Type B pancreatic cell (in vitro differentiated cells): ENCODE measurements at places on chromosomes 3 and 15.

GRCh38 chr3:169146179-169146665 lies 517.3 kb downstream of the MECOM start:
- peak; percentile 68 for DNase-seq

DNA sequence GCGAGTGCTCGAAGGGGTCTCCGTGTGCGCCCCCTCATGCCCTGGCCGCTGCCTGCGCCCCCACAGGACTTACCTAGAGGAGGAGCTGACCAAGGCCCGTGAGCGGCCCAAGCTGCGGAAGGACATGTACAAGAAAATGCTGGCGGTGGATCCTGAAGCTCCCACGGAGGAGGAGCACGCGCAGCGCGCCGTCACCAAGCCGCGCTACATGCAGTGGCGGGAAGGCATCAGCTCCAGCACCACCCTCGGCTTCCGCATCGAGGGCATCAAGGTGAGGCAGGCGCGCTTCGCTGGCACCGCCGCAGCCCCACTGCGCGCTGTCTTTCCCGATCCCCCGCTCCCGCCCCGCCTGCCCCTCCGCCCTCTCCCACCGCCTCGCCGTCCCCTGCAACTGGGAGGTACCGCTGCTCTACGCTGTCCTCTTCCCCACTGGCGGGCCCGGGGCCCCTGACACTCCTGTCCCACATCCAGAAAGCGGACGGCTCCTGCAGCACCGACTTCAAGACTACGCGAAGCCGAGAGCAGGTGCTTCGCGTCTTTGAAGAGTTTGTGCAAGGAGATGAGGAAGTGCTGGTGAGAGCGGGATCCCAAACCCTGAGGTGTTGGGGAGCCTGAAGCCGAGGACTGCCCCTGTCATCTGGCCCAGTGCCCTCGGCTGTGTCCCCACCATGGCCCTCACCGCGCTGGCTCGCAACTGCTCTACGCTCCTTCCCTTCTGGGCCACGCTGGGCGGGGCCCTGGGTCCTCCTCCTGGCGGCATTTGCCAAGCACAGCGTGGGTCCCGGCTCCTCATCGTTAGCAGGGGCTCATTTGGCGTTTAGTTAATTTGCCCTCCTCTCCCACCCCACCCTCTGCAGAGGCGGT lies 8.5 kb downstream of the ITPKA start:
- no peak for DNase-seq

GRCh38 chr3:57009802-57010201 lies 50.7 kb upstream of the SPATA12 start:
- DNase-seq: no peak

DNA sequence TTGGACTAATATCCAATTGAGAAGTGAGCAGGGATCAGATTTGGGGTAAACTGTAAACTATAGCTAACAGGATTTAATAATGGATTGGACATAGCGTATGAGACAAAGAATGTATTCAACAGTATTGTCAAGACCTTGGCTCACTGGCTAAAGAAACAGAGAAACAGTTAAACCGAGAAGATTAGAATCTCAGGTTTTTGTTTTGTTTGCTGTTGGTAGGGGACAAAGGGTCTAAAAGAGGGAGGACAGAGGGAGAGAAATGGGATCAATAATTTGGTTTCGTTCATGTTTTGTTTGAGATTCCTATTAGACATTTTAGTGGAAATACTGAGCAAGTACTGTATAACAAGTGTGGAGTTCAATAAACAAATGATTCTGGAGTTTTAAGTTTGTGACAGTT lies 28.6 kb downstream of the CLDN1 start:
- no peak for DNase-seq

GRCh38 chr15:89740137-89740536 lies 10.9 kb downstream of the MESP1 start:
- DNase-seq: no peak

- no peak for DNase-seq
Measured at GRCh38 chr3:64805248-64805647, 117.4 kb upstream of the ADAMTS9 start.

DNA sequence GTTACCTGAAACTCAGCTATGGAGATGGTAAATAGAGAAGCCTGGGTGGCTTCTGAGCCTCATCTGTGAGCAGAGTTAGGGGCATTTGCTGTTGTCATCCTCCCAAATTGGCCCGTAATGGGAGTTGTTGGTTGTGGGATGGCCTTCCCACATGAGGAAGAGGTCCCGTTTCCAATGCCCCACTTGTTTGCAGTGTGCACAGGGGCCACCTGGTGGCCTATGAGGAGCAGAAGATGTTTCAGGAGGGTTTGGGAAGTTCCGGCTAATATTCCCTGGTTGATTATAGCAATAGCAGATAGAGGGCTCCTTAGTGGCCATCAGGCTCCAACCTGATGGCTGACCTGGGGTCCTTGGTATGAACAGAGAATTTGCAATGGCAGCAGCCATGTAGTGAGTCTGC lies 1546.5 kb downstream of the OTOL1 start:
- DNase-seq: no peak

GRCh38 chr15:34182942-34183341 lies 27.0 kb downstream of the KATNBL1 start:
- no peak for DNase-seq

DNA sequence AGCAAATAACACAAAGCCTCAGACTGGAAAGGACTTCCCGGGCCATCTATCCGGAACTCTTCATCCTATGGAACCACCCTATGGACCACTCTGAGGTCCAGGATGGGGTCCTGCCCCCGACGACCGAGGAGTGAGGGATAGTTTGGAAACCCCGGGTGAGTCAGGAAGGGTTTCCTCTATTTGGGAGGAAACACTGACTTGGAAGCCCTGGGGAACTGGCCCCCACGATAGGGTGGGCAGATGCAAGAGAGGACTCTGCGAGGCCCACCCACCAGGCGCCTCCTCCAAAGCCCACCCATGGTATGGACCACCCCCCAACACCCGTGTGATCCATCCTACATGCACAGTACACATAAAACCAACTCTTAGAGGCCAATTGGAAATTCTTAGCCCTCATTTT lies 69.4 kb downstream of the CPN2 start:
- no peak for DNase-seq

DNA sequence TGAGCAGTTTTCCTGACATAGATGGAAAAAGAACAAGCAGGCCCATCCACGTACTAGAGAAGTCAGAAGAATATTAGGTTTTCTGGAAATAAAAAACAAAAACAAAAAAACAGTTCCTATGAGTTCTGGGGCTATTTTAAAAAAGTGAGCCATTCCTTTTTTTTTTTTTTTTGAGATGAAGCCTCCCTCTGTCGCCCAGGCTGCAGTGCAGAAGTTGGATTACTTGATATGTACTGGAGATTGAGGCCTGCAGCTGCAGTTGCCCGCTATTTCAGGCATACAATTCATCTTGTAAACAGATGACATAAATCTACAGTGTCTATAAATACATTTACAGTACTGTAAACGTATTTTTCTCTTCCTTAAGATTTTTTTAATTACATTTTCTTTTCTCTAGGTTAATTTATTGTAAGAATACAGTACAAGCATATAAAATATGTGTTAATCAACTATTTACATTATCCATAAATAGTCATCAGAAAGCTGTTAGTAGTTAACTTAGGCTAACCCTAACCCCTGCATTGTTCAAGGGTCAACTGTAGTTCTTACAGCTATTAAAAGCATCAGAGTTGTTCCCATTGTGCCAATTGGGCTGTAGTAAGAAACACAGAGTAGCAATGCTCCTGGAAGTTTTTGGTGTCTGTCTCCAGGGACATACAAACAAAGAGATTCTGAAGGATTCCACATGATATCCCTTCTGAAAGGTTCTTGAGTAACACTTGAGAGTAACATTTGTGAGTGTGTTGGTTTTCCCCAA lies 11.2 kb upstream of the ACTL6A start:
- no peak for DNase-seq

- no peak for DNase-seq
Measured at GRCh38 chr15:39554746-39555387, 26.0 kb upstream of the THBS1 start.

DNA sequence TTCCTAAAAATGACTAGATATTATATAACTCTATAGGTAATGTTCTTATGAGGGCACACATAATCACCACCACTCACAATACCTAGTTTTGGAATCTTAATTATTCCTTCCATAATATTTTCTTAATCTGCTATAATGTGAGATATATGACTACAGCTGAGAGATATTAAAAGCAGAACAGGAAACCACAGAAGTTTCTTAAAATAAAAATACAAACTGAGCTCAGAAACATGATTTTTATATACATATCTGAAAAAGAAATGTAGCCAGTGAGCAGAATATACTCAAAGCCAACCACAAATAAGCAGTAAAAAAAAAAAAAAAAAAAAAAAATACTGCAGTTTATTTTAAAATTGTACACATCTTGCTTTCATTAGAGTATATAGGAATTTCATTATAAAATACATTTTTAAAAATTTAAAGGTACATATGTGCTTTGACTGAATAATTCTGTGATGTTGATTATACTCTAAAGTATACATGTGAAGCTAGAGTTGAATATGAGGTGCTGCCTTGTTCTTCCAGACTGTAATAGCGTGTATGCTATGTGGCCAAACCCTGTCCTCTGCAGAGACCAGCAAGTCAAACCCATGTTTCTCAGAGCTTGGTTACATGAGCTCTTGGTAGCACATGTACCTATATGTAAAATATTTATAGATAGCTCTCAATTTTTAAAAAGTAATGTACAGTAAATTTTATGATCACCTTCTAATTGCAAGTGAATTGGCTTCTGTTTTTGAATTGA lies 175.0 kb downstream of the UBE2E2 start:
- no peak for DNase-seq

DNA sequence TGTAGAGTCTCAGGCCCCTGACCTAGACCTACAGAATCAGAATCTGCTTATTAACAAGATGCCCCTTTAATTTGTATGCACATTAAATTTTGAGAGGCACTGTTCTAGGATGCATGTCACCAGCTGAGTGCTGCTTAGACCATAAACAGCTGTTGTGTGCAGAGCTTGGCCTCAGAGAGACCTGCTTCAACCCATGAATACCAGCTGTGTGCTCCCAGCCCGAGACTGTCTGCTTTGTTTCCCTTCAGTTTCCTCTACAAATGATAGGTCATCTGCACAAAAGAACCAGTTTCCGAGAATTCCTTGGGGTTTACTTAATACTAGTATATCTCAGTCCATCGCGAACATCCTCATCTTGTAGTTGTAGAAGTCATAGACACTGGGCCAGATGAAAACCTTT lies 158.5 kb upstream of the PFN2 start:
- no peak for DNase-seq

- no peak for DNase-seq
Measured at GRCh38 chr3:125278155-125278554, 65.6 kb upstream of the SLC12A8 start.

DNA sequence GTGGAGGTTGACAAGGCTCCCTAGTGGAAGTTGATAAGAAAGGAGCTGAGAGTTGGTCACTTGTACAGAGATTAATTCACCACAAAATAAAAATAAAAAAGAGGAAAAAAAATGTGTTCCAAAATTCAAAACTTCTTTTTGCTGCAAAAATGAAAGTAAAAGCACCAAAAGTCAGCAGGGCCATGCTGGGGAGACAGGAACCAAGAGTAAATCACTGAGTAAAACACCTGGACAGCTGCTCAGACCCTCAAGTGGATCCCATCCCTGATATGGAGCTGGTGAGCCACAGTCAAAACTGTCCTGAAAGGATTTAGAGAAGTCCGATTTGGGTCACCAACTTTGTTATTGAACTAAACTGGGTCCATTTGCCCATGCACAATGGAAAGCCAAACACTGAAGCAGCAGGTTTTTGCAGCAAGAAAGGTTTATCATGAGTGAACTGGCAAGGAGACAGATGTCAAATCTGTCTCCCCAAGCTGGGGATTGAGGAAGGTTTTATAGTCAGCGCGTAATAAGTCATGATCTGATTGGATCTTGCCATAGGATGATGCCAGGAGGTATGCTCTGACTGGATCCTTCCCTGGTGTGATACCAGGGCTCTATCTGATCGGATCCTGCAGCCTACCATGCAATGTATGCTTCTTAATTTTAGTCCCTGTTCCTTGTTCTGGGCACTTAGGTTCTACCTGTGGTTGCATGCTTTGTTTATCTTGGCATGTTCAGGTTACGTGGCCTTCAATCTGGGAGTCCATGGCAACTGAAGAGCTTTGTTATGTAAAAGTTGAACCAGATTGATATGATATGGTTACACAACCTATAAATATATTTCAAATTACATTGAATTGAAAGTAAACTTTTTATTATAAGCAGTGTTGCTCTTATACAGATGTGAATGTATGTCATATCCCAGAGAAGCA lies 313.2 kb downstream of the POLQ start:
- no peak for DNase-seq

DNA sequence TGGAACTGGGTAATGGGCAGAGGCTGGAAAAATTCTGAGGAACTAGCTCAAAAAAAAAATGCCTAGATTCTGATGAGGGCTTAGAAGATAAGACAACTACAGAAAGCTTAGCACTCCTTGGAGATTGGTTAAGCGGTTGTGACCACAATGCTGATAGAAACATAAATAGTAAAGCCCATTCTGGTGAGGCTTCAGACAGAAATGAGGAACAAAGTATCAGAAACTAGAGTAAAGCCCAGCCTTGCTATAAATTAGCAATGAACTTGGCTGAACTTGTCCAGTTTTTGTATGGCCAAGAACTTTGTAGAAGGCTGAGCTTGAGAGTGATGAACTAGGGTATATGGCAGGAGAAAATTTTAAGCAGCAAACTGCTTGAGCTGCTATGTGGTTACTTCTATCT lies 25.4 kb downstream of the GOLGB1 start:
- DNase-seq: no peak

DNA sequence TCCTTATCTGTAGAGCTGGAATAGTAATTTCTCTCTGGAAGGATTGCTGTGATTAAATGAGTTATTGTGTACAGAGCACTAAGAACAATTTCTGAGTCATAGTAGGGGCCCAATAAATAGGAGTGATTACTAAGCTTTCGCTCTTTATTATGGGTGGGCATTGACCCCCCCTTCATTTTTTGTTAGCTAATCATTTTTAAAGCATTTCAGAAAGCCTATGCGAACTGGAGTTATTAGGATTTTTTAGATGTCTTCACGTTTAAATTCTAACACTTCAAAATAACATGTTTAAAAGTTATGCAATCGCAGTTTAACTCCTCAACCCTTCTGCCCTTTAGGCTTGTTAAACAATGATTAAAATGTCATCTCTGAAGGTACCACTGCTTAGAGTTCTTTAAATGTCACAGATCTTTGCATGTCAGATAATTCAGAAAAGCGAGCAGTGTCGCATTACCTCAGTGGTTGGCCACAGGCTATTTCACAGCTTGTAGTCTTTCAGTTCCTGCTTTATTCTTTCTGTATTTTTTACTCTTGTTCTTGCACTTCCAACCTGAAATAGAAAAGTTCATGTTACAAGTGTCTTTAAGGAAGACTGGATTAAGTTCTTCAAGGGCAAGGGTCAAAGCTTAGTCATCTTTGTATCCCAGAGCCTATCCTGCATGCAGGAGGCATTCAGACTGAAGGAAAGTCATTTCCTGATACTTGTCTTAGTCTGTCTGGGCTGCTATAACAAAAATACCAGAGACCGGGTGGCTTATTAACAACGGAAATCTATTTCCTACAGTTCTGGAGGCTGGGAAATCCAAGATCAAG lies 102.9 kb downstream of the FNDC3B start:
- DNase-seq: no peak

- no peak for DNase-seq
Measured at GRCh38 chr3:185992831-185993374, 55.1 kb upstream of the TRA2B start.

- no peak for DNase-seq
Measured at GRCh38 chr15:88323976-88324740, 67.6 kb upstream of the NTRK3 start.
